ENCODE measurements at places on chromosomes 1 and 21.

DNA sequence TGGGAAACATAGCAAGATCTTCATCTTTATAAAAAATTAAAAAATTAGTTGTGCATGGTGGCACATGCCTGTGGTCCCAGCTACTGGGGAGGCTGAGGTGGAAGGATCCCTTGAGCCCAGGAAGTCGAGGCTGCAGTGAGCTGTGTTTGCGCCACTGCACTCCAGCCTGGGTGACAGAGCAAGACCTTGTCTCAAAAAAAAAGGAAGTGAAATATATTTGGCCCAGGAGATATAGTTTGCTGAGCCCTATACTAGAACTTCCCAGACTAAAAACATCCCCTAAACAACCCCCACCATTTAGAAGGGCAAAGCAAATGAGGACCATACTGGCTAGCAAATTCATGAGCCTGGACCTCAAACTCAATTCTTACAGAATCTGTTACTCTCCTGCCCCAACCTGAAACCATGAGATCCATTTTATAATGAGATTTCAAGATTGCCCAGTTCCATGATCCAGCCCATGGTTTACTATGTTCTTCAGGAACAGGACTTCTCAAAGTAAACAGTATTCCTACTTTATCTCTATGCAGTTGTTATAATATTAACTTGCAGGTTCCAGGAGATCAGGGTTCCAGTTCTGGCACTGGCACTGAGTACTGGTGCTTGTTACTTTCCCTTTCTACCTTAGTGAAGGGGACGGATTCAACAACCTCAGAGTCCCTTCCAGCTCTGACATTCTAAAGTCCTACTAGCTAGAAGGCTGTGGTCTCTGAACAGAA, 48.9 kb upstream of the TADA1 start:
- DNase-seq = no peak

GRCh38 chr1:236417336-236417735, 23.2 kb downstream of the EDARADD start:
- DNase-seq = peak; percentile 61

DNA sequence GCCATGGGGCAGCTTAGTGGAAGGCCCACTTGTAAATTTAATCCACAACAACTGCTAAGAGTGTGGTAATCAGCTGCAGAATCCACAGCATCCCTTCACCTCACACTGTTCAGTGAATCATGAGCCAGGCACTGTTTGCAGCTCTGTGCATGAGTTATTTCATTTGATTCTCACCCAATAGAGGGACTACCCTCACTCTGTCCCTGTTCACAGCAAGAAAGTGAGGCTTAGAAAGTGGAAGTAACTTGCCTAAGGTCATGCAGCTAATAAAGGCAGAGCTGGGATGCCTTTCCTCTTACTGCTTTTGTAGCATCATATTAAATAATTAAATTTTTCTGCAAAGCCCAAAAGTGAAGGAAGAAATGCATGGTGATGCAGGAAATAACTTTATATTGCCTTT, 346.5 kb upstream of the PLD5 start:
- DNase-seq = no peak

GRCh38 chr1:115337633-115338456, at the start of gene NGF:
TSS of gene NGF (minus strand) at chr1:115338249. CDS start at chr1:115286795, 51,454 bp downstream.
- no peak for DNase-seq

DNA sequence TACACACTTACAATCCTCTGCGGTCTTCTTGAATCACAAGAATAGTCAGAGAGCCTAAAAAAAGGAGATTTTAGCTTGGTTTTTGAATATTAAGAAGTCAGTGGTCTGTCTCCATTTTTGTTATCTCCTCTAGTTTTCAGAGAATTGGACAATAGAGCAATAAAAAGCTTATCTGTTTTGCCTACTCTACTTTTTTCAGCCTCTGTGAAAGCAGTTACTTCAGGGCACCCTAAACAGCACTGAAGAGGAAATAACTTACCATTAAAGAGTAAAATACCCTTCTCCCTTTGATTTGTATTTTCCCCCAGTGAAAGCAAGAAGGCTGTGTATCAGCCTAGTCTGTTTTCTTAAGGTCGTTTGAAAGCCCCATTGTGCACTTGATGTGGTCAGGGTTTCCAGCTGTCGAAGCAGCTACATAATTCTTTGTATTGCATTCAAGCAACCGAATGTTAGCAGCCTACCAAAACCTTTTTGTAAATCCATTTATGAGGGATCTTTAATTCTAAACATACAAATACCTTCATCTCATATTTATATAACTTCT, 1.0 kb downstream of the NTMT2 start:
- DNase-seq = no peak

DNA sequence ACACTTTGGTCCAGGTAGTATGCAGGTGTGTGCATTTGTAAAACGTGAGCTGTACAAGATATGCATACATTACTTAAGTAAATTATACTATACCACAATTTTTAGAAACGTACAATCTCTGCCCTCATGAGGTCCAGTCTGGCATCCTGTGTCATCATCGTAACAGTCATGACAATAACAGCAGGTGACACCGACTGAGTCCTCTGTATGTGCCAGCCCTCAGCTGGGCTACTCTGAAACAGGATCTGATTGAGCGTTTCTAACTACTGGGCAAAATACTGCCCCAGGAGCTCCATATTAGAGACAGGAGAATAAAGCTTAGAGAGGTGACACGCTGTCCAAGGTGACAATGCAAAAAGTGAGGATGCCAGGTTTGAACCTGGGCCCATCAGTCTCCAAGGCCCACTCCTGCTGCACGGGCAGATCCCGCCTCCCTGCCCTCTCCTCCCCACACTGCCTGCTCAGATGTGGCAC, 47.2 kb upstream of the ECE1 start:
- DNase-seq = no peak

- DNase-seq = no peak
Observed at GRCh38 chr1:11388617-11389016, 90.3 kb upstream of the DISP3 start.

- no peak for DNase-seq
Observed at GRCh38 chr1:25573961-25574360, 30.6 kb downstream of the LDLRAP1 start.

DNA sequence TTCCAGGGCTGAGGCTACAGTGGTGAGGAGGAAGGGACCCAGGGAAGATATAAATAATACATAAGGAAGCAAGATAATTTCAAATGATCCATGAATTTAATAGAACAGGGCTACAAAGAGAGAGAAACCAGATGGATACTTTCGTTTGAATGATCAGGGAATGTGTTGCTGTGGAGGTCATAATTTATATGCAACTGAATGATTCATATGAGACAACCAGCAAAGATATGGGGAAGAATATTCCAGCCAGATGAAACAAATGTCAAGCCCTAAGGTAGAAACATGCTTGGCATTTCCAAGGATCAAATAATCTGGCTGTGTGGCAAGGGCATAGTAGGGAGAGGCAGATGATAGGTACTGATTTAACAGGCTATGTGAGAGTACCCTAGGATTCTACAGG, 84.8 kb upstream of the ZC3H11B start:
- no peak for DNase-seq

- DNase-seq = no peak
Observed at GRCh38 chr1:240046000-240046399, 45.7 kb upstream of the FMN2 start.

DNA sequence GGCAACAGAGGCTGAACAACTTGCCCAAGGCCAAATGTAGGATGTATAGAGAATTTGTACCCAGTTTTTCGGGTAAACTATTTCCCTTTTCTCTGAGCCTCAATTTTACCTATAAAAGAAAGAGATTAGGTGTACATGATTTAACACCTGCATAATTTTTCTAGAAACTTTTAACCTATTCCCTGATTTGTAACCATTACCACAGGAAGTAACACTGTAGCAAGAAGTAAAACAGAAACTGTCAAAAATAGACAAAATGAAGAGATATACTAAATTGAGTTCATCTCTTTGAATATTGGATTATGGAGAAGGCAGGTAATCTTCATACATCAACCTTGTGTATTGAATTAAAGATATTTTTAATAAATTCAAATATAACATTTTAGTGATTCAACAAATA, 136.2 kb downstream of the ZC3H11B start:
- DNase-seq = no peak

GRCh38 chr1:25031966-25032667, 102.0 kb upstream of the RUNX3 start:
- DNase-seq = peak; percentile 90

DNA sequence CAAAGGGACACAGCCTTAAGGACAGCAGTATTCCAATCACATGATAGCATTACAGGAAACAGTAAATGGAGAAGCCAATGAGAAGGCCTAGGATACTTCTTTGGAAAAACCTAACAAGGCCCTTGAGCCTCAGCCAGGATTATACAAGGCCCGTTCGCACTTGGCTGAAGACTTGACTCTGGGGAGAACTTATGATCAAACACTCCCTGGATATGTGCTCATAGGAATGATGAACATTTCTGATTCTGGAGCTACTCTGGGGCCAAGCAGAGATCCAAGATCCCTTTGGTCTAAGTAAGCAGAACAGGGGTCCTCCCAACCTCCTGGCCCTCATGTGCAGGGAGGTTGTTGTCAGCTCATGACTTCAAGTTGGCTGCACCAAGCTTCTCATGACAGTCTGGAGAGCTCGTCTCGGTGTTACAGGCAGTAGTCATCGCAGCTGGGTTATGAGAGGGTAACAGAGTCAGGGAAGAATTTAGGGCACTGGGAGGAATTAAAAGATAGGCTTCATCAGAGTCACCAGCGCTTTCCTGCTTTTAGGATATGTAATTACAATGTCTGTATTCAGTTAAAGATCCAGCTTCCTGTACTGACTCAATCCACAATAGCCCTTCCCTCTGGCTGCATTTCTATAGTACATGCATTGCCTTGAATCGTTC, 92.5 kb upstream of the IRF2BP2 start:
- DNase-seq = no peak

GRCh38 chr1:89429062-89429461, 65.2 kb downstream of the GBP6 start:
- DNase-seq = peak; percentile 17

- peak; percentile 73 for DNase-seq
Observed at GRCh38 chr1:8348777-8349472, 31.0 kb downstream of the SLC45A1 start.
